ENCODE measurements at places on chromosomes 3 and 15. TPM values are rescaled to one million over a fixed set of nuclear protein-coding genes. Genes with fewer than 3 reads are reported as not detected.

Gene BSN
- 0.35 TPM for total RNA-seq

Gene PP2D1
- not detected for total RNA-seq

DNA sequence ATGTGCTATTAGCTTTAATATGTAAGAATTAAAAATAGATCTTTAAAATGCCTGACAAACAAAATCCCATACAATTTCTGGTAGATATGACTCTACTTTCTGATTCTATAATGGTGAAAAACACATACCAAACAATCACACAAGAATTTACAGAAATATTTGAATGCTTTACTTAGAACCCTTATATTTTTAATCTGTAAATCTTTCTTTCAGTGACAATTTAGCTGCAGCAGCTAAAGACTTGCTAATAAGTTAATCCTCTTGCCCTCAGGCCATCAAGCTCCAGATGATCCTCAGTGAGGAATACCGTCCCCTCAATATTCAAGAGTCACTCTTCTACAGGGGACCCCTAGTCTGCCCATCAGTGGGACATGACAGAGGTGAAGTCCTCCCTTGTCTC lies 55.6 kb downstream of the C3orf80 start:
- no peak overlapping the region for H3K4me3 ChIP-seq
- H3K36me3 ChIP-seq = peaks cover 10% of the 10 kb centered on the region
- H3K4me1 ChIP-seq = no peaks in the 10 kb centered on the region
- H3K27ac ChIP-seq = no peak overlapping the region
- DNase-seq = no peak
- H3K27me3 ChIP-seq = no peaks in the 10 kb centered on the region

DNA sequence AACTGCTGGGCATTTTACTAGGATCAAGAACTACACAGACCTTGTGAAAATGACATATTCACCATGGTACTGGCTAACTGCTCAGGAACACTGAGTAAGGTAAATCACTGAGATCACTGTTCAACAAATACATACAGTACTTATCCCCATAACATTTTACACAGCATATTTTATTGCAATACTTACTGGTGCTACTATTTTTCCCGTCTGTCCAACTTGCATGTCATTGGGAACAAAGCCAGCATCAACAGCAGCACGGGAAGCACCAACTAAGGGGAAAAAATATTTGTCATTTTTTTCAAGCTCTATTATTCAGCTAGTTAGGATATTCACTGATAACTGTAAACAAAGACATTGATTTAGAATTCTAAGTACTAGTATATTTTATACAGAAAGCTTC lies 37.0 kb downstream of the ETFA start:
- no peak overlapping the region for H3K4me3 ChIP-seq
- H3K27ac ChIP-seq = no peak overlapping the region
- no peaks in the 10 kb centered on the region for H3K4me1 ChIP-seq
- peaks cover 48% of the 10 kb centered on the region for H3K36me3 ChIP-seq
- DNase-seq = no peak
- H3K27me3 ChIP-seq = no peaks in the 10 kb centered on the region
